Spinal cord (tissue), 10 donors: ENCODE measurements at places on chromosomes 4 and X. TPM values are rescaled to one million over a fixed set of nuclear protein-coding genes. Genes with fewer than 3 reads are reported as not detected.
A peak's percentile ranks its signal among the peaks of the same experiment; 100 is the strongest.

Gene JCHAIN
- total RNA-seq = 1.7 TPM

Gene CYBB
- total RNA-seq = 31.5 TPM

Gene SLC6A8
- 22.3 TPM for total RNA-seq

Gene FRG2
- total RNA-seq = not detected

Gene GRID2
- 40.8 TPM for total RNA-seq

Gene RASGEF1B
- total RNA-seq = 78.6 TPM

Gene NEUROG2
- total RNA-seq = 1.0 TPM

Gene CNGA2
- not detected for total RNA-seq

Gene GATA1
- total RNA-seq = 0.39 TPM

GRCh38 chr4:8340781-8341241 is 71.3 kb downstream of the HTRA3 start:
- DNase-seq = peak; percentile 2

DNA sequence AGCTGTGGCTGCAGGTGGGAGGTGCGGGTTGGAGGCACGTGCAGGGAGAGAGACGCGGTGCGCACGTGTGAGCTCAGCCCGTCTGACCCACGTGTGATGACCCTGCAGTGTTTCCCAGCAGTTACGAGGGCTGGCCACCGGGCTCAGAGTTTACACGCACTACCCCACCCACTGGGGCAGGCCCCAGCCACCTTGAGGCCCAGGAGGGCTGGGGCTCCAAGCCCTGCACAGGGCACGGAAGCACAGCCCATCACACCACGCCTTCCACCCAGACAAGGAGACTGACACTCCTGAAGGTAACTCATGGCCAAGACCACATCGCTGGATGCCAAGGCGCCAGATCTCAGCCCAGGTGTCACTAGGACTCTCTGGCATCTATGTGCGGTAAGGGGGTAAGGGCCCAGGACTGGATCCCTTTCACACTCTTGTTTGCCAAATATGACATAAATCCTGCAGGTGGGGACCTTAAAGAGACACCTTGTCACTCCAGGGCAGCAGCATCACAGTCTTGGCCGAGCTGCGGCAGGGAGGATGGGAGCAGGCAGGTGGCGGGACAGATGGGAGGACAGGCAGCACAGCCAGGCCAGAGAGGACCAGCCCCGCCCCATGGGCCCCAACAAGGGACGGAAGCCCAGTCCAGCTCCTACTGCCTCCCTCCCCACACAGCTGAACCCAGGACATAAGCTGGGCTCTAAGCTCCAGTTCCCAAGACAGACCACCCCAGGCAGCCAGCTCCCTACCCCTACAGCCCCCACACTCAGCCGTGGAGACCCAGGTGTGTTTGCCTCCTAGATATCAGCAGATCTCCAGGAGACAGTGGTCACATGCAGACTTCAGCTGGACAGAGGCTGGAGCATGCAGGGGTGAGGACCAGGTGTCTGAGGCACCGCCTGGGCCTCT is 56.8 kb downstream of the ZFYVE28 start:
- DNase-seq = no peak

DNA sequence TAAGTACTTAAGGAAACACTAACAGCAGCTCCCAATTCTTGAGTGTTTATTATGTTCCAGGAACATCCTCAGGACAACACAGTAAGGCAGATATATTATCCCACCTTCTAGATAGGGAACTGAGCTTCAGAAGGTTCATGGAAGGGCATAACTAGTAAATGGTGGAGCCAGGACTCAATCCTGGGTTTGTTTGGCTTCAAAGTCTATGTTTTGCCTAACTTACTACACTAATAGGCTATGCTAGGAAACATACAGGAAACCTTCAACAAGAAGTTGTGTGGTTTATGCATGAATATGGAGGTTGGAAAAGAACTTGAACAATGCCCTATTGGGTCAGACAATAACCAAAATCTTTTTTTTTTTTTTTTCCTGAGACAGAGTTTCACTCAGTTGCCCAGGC is 72.5 kb upstream of the GPR34 start:
- DNase-seq = no peak

- peak; percentile 1 for DNase-seq
Observed at GRCh38 chr4:64417974-64418373, 8.7 kb upstream of the TECRL start.

GRCh38 chr4:87390551-87390890 is 467 bp downstream of the HSD17B11 start:
- no peak for DNase-seq

DNA sequence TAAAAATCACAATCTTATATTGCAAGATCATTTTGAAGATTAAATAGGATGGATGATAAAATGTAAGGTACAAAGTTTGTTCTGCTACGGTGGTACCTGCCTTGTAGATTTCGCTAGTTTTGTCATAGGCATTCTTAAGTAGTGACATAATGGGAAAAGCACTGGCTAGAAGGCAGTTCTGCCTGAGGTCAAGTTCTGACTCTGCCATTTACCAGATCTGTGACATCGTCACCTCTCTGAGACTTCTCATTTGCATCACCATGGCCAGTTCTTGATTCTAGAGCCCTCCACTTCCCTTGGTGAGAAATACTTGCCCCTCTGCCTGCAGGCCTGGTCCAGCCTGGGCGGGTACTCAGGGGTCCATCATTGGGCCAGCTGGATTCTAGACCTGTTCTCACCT is 85.2 kb downstream of the HS3ST1 start:
- DNase-seq = no peak

DNA sequence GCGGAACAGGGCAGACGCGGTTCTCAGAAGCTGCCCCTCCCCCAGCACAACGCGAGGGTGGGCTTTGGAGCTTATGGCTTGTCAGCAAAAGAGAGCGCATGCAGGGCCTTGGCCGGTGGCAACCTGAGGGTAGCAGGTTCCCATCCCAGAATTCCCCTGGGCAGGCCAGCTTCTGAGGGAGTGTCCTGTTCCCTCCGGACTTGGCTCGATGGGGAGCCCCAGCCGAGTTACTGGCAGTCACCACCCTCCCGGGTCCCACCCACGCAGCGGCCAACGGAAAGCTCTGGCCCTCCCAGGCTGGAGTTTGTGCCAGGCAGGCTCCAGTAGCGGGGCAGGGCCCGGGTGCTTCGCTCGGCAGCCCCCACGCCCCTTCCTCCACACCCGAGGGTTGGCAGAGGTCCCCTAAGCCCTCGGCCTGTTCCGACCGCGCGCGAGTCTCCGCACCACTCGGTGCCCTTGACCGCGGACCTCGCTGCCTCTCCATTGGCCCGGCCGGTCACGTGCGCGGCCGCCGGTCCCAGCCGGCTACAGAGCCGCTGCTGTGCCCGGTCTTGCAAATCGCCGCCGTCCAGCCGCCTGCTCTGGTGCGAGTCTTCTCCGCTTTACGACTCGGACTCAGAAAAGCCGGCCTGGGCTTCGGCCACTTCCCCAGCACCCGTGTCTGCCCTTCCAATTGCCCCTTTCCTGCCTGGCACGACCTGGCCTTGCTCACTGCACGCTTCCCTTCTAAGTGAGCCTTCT is 20.9 kb upstream of the MTM1 start:
- no peak for DNase-seq

GRCh38 chr4:101328063-101328602 is 19.2 kb downstream of the PPP3CA start:
- no peak for DNase-seq

DNA sequence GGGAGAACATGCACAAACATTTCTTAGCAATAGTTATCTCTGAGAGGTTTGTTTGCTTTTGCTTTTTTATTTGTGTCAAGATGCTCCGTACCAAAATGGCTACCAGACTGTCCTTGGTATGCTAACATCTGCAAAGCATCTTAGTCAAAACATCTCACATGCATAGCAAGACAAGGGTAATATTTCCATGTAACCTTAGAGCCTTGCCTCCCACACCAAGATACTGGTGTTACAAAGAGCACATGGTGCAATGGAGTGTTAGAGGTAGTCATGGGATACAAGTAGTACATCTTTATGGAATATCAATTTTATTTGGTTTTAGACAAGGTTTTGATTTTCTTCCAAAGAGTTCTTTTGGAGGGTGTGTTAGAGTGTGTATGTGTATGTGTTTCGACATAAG is 109.7 kb downstream of the NR3C2 start:
- no peak for DNase-seq

GRCh38 chr4:7966281-7967062 is 26.8 kb upstream of the AFAP1 start:
- no peak for DNase-seq

- no peak for DNase-seq
Observed at GRCh38 chr4:4670869-4671268, 129.0 kb upstream of the STX18 start.

DNA sequence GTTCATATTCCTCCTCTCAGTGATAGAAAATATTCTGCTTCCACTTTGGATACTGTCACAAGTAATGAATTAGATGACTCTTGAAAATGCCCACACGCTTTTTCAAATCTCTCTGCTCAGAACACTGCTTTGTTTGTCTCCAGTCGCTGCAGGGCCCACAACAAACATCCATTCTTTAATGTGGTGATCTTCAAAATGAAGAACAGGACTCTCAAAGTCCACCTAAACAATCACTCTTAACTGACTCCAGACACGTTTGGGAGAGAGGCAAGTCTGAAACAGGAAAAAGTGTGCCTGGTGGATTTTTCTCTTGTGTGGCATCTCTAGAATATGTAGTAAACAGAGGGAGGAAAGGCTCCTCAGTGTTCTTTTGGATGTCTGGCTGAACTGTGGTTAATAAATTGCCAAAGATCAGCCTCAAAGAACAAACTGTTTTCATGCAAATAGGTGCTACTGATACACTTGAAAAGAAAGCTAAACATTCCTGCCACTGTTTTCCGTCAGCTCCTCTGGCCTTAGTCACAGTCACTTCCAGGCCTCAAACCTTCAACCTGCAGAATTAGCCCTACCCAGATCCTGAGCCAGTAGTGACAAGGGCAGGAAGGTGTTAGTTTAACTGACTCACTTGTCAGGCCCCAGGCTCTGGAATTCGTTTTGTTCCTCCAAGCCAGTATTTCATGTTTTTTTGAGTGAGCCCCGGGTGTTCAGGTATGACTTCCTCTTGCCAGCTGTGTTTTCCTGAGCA is 259.6 kb upstream of the GPC4 start:
- no peak for DNase-seq

DNA sequence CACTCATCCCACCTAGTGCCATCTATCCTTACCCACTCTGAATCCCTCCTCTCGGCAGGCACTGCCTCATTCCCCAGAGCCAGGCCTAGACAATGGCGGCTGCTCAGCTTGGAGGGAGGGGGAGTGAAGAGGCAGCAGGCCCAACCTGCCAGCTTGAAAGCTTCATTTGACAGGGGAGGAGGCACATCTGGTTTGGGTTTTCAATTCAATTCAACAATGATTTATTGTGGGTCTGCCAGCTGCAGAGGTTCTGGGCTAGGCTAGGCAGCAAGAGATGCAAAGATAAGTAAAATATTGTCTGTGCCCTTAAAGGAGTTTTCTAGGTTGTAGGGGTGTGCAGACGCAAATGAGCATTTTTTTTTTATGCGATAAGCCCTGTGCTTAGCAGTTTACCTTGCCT is 58.5 kb downstream of the RTL9 start:
- DNase-seq = no peak

DNA sequence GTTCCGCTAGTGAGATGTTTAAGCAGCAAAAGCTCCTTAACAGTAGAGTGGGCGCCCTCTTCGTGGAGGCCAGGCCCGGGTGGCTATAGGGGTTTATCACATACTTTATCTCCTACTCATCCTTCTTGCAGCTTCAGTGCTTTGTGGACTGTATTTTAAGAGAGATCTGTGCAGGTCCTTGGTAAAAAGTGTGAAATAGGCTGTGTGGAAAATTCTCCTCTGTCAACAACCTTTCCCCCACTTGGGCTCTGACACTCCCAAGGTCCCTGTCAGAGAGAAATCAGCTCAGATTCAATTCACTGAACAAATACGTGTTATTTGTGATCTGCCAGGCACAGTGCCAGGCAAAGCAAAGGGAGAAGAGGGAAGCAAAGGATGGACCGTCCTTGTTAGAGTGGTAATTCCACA is 214.3 kb upstream of the PPARGC1A start:
- peak; percentile 28 for DNase-seq

DNA sequence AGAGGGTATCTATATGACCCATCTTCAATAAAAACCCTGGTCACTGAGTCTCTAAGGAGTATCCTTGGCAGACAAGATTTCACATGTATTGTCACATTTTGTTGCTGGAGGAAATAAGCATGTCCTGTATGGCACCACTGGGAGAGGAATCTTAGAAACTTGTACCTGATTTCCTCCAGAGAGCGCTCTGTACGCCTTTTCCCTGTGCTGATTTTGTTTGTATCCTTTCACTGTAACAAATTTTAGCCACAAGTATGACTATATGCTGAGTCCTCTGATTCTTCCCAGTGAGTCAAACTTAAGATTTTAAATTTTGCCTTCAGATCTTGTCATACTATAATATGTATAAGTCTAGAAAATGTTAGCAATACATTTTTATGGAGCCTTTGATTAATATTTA is 102.8 kb downstream of the ITIH6 start:
- DNase-seq = no peak

DNA sequence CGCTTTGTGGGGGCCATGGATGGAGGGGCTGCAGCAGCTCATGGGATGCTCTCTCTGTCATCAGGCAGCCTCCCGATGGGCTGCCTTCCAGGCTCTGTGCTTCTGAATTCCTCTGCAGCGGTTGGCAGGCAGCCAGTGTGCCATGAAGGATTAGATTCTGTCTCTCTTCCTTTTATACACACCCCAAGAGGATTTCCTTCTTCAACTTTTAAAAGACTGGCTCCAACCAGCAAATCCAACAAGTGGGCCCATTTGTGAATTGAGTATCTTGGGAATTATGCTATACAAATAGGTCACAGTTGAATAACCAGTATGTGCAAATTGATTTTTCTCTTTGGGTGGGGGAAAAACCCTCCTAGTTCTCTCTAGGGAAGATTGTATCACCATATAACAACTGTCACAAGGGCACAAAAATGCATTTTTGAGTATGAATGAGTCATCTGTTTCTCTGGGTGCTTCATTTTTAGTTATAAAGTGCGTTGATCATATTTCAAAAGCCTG is 96.8 kb upstream of the FAT1 start:
- peak; percentile 54 for DNase-seq

- no peak for DNase-seq
Observed at GRCh38 chrX:137313627-137314026, 252.3 kb upstream of the ZIC3 start.

GRCh38 chrX:20143561-20143960 is 1.9 kb upstream of the EIF1AX start:
- no peak for DNase-seq

GRCh38 chrX:56792270-56793111 is 63.4 kb downstream of the NBDY start:
- DNase-seq = no peak

GRCh38 chr4:39818646-39819045 is 120.7 kb downstream of the UBE2K start:
- DNase-seq = no peak

DNA sequence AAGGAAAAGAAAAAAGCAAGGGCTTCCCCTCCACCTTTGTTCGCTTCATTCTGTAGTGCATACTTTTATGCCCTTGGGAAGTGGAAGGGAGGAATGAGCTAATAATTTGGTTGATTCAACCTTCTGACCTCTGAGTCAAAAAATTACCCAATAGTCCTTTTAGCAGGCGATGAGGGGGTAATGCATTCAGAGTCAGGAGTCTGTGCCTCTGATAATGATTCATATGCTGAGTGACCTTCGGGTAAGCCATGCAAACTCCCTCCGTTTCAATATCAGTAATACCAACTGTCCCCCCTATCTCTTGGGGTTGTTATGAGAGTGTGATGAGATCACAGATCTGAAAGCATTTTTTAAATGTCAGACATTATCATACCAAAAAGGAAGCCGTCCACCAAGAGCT is 41.6 kb upstream of the ACSL4 start:
- DNase-seq = no peak
